ENCODE measurements at places on chromosomes 3 and 15.

- no peak for DNase-seq
Measured at GRCh38 chr15:98002866-98003265, 42.4 kb downstream of the ARRDC4 start.

DNA sequence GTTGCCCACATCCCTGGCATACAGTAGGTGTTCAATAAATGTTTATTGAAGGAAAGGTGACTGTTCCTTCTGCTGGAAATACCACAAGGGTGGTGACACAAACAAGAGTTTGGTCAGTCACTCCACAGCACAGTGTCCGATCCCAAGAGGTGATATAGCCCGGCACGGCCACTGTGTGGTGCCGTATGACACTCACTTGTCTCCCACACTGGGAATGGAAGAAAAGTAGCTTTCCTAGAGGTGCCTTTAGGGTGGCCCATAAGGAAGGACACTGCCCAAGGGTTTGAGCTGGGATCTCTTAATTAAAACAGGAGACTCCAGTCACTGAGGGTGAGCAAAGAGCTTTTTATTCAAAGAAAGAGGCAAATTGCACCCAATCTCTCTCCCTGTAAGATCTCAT is 40.5 kb downstream of the TGM4 start:
- DNase-seq: no peak

- no peak for DNase-seq
Measured at GRCh38 chr15:50907601-50908208, 778 bp upstream of the AP4E1 start.

DNA sequence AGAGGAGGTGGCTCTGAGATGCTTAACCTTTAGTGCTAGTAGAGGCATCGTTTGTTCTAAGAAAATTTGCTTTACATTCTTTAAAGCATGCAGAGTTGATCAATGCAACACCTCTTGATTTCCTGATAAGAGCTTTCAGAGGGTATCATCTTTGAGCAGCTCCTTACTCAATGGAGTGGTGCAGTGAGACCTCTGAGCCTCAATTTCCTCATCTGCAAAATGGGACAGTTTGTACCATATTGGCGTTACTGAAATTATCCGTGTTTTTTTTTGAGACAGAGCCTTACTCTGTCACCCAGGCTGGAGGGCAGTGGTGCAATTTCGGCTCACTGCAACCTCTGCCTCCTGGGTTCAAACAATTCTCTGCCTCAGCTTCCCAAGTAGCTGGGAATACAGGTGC is 1.6 kb upstream of the TMEM42 start:
- no peak for DNase-seq

DNA sequence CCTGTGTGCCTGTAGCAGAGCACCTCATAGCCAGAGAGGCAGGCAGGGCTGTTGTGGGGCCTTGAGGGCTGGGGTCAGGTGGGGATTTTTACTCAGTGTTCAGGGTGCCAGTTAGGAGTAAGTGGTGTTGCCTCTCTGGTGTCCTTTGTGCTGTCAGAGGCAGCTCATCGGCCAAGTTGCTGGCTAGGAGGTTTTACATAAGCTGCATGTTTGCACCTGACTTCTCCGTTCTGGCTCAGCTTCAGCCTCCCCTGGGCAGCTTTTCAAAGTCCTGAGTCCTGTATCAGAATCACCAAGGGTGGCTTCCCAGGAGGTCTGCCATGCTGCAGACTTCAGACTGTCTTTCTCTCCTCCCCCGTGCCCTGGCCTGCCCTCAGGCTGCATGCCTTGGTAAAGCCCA is 242.6 kb upstream of the TPM1 start:
- DNase-seq: no peak

GRCh38 chr15:64623347-64623996 is 151.9 kb downstream of the RBPMS2 start:
- DNase-seq: peak; percentile 16

GRCh38 chr15:91741986-91742385 is 111.5 kb upstream of the SLCO3A1 start:
- DNase-seq: no peak

DNA sequence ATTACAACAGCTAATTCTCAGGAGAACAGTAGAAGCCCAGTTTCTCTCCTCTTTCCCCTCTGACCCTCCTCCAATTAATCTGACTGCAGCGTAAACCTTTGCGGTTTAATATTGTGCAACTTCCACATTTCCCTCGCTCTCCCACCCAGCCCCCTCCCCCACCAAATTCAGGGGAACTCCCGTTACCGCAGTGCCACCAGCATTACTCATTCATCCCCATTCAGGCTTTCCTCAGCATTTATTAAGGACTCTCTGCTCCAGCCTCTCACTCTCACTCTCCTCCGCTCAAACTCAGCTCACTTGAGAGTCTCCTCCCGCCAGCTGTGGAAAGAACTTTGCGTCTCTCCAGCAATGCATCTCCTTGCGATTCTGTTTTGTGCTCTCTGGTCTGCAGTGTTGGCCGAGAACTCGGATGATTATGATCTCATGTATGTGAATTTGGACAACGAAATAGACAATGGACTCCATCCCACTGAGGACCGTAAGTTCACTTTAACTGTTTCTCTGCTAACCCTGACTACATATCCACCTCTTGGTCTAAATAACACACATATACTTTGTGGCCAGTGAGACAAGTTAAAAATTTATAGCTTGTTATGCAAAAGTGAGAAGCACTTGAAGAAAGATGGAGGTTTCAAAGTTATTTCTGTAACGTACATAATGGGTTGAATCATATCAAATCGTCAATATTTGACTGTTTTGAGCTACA is at the start of gene PTX3:
TSS of gene PTX3 (plus strand) at position 268 of the 709 bp plus-strand sequence. CDS start at position 352, 84 bp downstream.
- DNase-seq: no peak

- no peak for DNase-seq
Measured at GRCh38 chr3:75978686-75979085, 193.3 kb upstream of the ZNF717 start.

DNA sequence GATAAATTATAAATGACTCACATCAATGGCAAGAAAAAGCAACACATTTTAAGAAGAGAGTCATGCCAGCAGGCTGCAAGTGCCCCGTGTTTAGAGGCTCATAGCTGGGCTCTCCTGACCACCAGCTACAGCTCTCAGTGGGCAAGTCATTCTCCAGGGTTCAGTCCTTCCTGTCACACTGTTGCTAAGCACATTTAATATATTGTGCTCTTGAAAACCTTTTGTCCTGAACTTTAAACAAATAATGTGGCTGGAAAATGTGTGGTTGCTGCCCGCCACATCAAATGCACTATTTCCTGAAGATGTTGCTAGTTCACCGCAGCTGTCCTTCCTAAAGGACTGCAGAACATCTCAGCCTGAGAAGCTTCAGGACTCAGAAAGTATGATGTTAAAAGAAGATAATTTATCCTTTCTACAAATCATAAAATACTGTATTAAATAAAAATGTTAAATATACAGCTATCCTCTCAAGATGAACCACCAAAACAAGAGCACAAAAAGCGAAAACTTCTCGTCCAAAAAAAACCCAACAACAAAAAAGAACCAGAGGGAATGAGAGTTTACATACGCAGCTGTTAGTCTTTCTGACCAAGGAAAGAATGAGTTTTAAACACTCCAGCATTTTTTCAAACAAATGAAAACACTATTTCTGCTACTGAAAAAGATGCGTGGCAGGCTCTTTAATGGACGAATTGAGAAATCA is 951 bp downstream of the TARS3 start:
- DNase-seq: no peak

DNA sequence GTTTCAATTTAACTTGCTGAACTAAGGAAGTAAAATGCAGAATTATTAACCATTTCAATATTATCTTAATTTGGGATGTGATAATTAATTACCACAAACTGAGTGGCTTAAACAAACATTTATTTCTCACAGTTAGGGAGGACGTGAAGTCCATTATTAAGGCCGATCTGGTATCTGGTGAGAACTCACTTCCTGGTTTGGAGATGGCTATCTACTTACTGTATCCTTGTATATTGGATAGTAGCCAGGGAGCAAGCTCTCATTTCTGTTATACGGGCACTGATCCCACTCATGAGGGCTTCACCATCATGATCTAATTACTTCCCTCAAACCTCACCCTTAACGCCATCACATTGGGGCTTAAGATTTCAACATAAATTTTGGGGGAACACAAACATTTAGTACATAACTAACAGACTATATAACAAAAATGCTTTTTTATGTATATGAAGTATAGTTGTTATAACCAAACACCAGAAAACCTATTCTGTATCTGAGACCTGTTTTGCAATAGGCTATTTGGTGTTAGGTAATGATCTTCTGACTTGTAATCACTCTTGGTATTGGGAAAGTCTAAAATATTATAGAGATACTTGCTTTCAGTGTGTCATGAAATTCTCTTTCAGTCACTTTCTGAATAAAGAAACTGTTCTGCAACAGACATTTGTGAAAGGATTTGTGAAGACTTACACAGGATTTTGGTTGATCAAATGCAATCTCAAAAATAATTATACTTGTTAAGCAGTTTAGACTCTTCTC is 4.7 kb upstream of the KPNA4 start:
- no peak for DNase-seq

DNA sequence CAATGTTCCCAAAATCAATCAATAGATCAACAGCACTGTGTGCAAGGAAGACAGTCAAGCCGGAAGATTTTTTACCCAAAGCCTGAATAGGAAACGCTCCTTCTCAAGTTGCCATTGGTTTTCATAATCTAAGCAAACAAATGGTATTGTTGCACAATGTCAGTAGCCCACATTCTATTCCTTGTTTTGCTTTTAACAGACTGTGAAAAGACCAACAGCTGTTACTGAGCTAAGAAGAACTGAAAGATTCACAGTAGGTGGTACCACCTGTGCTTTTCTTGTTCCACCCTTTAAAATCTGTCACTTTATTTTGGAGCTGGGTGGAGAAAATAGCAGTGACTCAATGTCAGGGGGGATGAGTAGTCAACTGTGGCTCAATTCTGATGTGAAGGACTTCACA is 357.5 kb upstream of the CADM2 start:
- DNase-seq: no peak

GRCh38 chr15:100201376-100202280 is 140.1 kb downstream of the ADAMTS17 start:
- no peak for DNase-seq

DNA sequence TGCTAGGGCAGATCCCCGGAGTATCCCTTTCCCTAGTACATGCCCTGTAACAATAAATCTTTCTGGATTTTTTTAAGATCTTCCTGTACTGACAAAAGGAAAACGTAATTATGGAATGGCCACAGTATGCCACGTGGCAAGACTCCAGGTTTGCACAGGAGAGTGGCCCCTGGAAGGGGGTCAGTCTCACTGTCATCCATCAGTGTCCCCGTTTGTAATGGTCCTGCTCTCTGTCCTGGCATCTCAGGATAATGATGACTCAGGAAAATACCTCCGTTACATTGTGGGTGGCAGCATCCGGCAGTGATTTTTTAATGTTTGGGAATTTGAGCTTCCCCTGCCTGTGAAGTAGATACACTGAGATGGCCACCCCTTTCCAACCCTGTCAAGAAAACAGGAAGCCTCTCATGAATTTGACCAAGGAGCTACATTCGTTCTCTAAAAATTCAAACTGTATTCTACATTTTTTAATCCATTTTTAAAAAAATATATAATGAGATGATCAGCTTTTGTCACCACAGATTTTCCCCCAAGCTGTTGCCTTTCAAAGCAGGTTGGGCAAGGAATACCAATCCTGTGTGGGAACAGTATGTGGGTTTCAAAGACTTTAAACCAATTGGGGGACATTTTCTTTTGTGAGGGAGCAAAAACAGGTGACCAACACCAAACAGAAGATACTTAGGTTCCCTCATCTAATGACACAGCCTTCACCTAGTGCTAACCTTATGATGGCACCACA is 110.4 kb downstream of the C3orf70 start:
- DNase-seq: no peak

DNA sequence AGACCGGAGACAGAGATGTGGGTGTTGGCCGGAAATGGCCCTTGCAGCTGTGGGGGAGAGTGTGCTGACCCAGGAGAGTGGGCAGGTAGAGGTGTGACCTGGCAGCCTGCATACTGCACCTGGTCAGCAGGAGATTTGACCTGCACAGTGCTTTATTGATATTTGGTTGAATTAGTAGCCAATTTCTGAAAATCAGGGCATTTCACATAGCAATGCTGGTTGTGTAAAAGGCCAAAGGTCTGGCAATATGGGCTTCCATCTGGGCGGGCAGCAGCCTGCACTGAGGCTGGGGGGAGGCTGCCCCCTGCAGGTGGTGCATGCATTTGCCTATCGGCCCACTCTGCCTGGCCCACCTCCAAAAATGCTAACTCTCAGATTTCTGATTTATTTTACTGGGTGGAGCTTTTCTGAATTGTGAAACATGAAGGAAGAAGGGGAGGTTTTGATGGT is 9.4 kb upstream of the MGLL start:
- DNase-seq: peak; percentile 29

GRCh38 chr3:39707314-39707909 is 102.0 kb upstream of the MYRIP start:
- no peak for DNase-seq

DNA sequence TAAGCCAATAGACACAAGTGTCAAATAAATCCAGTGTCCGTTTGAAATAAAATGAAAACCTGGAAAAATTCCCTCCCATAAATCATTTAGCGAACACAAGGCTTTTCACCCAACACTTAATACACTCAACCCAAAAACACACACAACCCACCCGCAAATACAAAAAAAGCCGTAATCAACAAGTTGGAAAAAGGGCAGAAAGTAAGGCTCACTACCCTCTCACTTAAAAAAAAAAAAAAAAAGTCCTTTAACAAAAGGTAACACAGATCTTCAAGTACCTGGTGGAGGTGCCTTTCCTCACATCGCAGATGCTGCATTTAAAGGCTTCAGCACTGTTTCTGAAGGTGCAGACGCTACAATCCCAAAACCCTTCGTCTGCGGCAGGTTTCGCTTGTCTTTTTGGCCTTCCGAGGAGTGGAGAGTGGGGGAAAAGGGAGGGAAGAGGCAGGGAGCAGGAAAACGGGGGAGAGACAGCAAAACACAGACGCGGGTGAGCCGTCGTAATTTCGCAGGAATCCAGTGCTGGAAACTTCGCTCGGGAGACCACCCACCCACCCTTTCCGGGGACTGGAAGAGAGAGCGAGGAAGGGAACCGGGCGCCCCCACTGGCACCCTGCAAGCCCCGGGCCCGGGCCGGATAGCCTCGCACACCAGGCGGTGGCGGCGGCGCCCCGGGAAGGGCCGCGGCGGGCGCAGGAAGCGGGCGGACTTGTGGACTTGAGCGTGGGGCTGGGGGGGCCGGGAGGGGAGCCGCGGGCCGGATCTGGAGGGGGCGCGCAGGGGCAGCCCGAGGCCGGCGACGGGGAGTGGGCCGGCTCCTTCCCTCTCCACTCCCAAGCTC is 401.8 kb downstream of the SHQ1 start:
- DNase-seq: no peak

DNA sequence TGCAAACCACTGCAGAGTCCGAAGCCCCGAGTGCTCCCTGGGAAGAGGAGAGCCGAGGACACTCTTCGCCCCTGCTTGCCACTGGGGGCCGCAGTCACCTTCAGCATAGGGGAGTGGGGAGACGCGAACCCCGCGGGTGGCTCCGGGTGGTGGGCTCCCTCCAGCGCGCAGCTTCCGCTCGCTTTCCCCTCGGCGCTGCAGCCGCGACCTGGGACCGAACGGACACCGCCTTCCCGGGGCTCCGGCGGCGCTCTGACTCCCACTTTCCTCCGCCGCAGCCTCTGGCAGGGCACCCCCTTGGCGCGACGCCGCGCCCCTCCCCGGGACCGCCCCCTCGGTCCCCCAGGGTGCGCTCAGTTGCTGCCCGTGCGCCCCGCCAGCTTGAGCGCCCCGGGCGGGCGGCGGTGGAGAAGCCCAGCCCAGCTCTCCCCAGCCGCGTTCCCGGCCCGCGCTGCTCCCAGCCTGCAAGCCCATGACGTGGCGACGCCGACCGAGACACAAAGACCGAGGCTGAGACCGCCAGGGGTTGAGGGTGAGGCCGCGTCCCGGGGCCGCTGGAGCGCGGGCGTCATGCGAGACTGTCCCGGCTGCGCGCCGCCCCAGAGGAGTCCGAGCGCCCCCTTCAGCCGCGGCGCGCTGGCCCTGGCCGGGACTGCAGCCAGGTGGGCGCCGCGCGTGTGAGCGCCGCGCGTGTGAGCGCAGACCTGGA is at the start of gene MINAR1:
TSS of gene MINAR1 (plus strand) at position 701 of the 709 bp plus-strand sequence. CDS start 23,812 bp downstream, outside the sequence.
- no peak for DNase-seq
